ENCODE measurements at places on chromosomes 3 and 15.

DNA sequence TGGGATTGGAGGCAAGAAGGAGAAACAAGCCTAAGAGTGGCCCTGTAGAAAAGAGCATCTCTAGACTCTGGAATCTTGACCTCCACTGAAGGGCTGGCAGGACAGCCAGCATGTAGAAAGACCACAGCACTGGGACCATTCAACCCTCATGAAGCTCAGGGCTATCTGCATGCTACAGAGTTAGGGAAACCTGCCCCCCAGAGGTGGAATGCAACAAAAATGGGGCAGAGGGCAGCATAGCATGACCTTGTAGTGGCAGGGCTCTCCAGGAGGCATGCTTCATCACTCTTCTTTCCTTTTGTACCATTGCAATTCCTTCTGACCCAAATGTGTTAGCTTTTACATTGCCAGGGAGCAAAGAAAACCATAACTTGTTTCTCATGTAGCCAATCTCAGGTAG, 445.4 kb downstream of the EPHB1 start:
- no peak for DNase-seq

- no peak for DNase-seq
These were observed 32.7 kb downstream of the CD200 start for GRCh38 chr3:112365636-112366035.

- no peak for DNase-seq
These were observed 60.8 kb downstream of the DAPK2 start for GRCh38 chr15:63985221-63986184.

DNA sequence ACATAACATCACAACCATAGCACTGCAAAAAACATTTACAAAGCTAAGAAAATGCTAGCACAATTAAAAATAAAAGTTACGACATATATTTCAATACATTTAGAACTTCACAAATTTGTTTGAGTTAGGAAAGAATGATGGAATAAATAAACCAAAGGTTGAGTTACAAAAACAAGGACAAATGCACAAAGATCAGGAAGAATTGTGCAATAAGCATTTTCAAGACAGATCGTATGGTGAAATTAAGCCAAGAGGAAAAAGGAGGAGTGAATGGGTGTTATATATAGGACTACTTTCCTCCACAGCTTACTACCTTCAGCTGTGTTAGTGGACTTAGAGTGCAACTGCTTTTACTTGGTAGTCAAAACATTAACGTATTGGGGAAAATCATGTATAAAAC, 5.9 kb upstream of the CTXN2 start:
- DNase-seq: no peak

GRCh38 chr15:81291916-81292522, 31.9 kb downstream of the STARD5 start:
- DNase-seq: no peak

DNA sequence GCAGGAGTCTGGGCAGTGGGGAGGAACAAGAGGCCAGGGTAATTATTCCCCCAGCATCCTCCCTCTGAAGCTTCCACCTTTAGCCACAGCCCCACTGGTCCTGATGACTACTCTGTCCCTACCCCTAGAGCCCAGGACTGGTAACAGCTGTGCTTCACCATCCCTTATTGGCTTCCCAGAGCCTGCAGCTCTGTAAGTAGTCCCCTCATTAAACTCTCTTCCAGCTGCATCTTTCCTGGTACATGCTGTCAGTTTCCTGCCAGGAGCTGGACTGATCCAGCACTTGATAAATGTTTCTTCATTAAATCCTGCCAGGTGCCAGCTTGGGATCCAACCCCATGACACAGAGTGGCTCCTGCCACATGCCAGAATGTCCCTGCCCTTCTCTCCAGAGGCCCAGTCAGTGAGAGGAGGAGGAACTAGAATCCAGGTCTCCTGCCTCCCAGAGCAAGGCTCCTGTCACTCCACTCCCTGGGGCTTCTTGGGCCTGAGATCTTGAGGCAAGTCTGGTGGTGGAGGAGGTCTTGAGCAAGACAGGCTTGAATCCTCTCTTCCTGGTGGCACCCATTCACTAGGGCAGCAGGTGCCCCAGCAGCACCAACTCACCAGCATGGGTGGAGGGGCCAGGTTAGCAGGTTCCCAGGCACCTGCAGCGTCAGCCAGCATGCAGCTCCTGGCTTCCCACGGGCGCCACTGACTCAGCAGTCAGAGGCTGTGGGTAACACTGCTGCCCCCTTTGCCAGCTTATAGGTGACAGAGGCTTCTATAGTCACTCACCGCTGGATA, 27.6 kb downstream of the FBXW12 start:
- DNase-seq: no peak

- DNase-seq: no peak
These were observed 41.8 kb downstream of the CHSY1 start for GRCh38 chr15:101210058-101210457.

DNA sequence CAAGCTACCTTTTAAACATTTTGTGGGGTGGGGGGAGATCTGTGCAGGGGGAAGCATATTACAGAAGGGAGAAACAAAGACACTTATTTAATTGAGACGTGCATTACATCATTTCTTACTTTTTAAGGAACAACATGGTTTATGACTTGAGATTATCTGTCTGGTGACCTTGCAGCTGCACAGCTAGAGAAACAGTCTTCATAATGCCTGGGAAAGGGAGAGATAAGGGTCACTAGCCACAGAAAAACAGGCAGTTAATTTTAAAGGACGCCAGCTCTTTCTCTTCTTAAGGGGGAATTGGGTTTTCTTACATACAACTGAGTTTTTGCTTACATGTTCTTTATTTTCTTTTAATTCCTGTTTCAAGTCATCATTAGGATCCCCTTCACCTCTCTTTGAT, 147.9 kb downstream of the SST start:
- no peak for DNase-seq

DNA sequence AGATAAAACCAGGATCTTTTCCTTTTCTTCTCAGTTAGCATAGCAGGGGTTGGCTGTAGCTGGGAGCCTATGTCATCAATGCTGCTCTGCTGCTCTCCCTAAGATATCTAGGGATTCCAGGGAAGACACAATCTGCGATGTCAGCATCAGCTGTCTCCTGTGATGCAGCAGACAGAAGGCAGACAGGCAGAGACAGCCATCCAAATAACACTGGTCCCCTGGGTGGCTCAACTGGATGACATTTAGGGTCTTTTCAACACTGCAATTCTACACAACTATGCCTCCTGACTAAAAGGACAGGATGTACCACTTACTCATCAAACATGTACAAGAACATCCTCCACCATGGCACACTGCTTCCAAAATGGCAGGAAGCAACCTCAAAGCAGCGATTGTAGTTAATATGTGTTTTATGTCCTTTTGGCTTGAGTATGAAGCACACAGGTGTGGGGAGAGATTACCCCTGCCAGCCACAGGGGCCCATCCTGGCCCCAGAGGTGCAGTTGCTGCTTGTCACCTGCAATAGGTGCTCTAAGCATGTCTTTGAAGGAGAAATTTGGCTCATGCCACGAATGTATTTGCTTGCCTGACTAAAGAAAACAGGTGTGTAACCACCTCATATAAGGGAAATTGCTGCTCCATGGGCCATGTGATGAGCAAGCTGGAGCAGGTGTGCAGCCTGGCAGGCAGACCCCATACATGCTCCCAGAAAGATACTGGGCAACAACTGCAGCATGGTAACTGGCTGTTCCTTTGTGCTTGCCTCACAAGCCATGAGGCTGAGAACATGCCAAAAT, 357.8 kb downstream of the VPS13C start:
- peak; percentile 64 for DNase-seq

- no peak for DNase-seq
These were observed at the start of gene CLEC3B for GRCh38 chr3:45026038-45026437. TSS of gene CLEC3B (plus strand) at chr3:45026303. CDS start at chr3:45026363, 60 bp downstream.

GRCh38 chr15:38642689-38643270, 78.2 kb upstream of the RASGRP1 start:
- DNase-seq: no peak

DNA sequence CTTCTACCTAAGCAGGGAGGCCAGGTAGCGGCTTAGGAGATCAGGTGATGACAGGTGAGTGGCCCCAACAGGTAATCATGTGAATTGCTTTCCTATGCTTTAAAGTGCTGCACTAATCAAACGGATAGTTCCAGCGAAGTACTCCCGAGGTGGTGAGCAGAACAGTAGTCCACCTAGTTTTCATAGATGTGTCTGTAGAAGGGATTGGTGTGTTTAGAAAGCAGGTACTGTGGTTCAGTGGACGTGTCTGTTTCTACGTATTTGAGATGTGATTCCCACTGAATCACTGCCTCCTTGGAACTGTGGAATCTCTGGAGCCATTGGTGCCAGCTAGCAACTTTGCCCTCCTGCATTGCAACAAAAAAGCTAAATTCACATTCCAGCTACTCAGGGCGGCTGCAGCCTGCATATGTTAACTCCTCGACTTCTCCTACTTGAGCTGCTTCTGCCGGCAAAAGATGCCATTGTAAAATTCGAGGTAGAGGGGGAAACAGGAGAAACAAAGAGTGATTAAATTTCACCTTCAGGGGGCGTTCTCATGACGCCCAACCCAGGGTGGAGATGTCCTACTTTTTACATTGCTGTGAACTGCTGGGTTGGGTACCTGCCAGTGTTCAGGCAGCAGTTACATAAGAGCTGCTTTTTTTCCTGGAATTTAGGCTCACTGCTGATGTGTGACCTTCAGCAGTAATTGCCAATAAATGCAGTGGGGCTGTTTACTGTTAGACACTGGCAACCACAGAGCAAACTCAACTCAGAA, 227.3 kb downstream of the ITPR1 start:
- no peak for DNase-seq

- DNase-seq: no peak
These were observed 19.3 kb downstream of the SLC28A1 start for GRCh38 chr15:84903751-84904150.

DNA sequence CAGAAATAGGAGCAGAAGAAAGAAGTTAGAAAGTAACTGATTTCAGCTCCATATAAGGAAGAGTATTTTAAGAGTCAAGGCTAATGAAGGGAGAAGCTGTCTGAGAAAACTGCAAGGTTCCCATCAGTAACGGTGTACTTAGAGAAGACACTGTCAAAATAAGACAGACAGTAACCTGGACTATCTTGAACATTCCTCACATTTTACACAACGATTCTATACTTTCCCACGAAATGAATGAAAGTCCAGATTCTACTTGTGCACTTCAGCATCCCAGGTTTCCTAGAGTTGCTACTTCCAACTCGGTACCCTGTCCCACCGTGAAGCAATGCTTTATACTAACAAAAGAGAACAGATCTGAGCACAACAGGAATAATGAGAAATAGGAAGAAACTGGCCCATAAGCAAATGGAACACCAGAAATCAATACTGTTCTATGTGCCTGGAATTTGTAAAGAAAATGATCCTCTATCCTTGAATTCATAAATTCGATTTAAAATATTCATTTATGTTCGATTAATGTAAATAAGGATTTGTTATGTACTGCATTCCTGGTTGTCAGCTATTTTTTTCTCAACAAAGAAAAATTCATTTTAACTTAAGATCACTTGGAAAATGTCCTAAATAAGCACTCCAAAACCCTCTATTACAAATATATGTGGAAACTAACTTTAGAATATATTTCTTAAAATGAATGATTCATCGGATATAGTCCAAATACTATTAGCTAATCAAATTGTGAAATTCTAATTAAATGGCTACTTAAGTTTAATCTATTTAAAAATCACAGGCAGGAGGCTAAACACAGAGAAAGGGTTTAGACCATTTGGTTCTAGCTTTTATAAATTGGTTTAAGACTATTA, 1.5 kb downstream of the C3orf70 start:
- DNase-seq: no peak

DNA sequence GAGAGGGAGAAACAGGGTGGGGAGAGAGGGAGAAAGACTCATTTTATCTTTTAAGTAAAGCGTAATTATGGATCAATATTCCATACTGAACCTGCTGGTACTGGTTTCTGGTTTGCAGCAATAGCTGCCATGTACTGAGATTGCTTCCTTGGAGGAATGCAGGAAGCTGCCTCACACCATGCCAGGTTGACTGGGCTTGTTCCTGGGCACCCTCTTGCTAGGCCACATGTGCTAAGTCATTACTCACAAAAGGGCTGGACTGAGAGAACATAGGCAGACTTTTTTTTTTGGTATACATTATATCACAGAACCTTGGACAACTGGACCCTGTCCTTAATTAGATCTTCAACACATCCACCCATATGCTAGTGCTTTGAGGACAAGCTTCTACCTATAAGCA, 193.4 kb downstream of the ZNF621 start:
- DNase-seq: no peak

DNA sequence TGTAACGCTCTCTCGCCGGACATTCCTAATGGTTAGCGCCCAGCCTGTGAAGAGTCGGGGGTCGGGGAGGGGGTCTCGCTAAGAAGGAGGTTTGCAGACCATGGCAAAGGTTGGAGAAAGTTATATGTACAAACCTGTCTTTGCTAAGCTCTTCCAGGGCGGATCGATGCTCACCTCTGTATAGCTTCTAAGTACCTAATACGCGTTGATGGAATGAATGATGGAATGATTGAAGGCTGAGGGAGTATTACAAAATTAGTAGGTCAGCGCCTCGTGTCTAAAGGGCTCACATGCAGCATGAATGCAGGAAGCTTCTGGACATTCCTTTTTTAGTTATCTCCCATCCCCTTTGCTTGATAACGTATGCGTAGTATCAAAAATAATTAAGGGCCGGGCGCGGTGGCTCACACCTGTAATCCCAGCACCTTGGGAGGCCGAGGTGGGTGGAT, 305 bp upstream of the KPNA1 start:
- DNase-seq: no peak

GRCh38 chr3:42010530-42010929, 48.6 kb upstream of the ULK4 start:
- no peak for DNase-seq

DNA sequence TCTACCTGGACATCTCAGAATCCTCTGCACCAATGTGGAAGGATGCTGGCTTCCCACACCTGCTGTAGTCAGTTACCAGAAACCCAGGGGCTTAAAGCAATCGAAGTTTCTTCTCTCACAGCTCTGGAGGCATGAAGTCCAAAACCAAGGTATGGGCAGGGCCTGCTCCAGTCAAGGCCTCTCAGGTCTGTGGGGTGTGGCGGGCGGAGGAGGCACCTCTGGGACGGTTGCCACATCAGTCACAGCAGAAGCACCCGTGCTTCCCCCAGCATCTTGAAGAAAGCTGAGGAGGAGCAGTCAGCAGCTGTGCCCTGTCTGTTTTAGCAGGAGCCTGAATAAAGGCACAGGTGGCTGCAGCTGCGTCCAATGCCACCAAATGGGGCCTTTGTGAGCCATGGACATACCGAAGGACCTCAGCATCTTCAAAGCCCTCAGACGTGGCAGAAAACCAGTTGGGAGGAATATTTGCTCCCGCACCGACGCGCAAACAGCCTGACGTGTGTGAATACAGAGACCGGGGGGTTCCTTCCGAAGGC, 68.9 kb downstream of the TFRC start:
- DNase-seq: no peak

GRCh38 chr3:32540899-32541298, 29.8 kb downstream of the DYNC1LI1 start:
- no peak for DNase-seq

DNA sequence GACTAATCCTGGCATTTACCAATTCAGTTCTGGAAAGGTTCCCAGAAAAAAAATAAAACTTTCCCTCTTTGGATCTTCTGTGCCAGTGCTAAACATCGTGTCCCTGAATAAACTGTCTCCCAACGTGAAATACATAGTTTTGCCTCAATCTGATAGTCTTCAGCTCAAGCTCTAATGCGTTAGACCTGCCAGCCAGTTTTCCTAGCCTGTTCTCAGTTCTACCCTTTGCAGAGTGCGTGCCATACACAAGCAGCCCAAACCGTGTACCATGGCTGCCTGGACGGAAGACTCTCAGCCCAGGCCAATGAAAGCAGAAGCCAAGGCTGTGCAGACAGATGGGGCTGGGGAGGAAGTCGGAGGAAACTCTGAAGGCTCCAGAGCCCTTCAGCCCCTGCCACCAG, 11.4 kb upstream of the OCA2 start:
- no peak for DNase-seq

GRCh38 chr15:51619331-51620035, 3.1 kb downstream of the DMXL2 start:
- DNase-seq: no peak

- no peak for DNase-seq
These were observed 15.7 kb downstream of the UQCC5 start for GRCh38 chr3:52552089-52552488.

Data from NCI-H2081 treated with DMSO at 0.1 percent for 48 hours (cell line).